Kidney capillary endothelial cell (primary cell): ENCODE measurements at places on chromosomes 11 and 22.

DNA sequence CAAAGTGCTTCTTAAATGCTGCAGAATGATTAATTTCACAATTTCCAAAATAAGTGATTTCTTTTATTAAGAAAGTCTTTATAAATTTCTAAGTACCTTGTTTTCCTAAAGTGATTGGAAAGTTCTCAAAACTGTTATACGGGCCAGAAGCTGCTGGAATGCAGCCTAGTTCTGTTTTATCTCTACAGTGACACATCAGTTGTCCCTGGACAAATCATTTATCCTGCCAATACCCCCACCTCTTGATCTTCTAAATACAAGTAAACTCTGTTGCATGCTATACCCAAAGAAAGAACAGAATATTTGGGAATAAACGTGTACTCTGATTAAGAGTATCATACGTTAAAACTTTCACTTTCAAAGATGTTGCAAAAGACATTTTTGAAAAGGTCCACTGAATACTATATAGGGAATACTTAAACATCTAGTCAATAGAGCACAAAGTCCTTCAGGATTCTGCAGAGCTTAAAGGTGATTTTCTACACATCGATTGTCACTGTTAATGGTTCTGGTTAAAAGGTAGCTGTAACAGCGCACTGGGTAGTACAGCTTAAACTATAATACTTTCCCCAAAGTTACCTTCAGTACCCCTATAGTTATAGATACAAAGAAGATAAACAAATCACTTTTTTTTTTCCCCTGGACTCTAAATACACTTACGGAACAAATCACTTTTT lies 92.1 kb upstream of the APOA1 start:
- DNase-seq, result no peak

- DNase-seq, result no peak
These were observed 9.2 kb downstream of the MMP20 start for GRCh38 chr11:102615894-102616432.

GRCh38 chr11:128857341-128857740 lies 9.8 kb downstream of the KCNJ1 start:
- DNase-seq, result no peak

GRCh38 chr22:26068571-26068970 lies 100.7 kb upstream of the SEZ6L start:
- no peak for DNase-seq

GRCh38 chr22:50269573-50269969 lies 609 bp downstream of the MAPK11 start:
- no peak for DNase-seq

- DNase-seq, result no peak
These were observed 225.5 kb upstream of the BLID start for GRCh38 chr11:122341477-122341876.

DNA sequence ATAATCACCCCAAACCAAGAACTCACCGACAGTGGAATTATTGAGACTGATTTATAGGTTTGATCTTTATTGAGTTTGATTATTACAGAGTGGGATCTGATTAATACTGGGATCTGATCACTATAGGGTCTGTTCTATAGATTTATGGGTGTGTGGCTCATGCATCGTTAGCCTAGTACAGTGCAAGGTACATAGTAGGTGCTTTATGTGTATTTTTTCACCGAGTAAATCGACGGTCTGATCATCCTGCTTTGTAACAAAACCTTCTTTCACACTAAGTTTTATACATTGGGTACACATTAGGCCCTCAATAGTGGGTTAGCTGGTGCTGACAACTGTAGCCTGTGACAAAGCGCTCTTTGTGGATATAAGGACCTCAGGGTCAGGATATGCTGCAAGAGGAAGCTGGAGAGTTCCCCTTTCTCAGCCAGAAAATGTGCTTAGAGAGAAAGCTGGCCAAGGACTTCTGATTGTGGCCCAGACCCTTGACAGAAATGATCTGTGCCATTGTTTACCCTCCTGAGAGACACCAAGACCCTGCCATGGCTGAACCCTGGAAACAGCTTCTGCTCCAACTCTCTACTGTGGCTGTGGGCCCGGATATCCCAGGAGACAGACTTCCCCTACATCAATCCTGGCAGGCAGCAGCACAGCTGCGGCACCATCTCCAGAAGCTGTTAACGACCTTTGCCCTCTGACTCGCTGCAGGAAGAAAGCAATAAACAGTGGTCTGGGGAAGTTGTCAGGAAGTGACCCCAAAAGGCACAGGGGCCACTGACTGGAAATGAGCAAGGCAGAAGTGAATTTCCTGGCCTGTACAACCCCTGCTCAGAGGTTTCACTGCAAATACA lies 16.1 kb upstream of the TPP1 start:
- DNase-seq, result peak; percentile 99

DNA sequence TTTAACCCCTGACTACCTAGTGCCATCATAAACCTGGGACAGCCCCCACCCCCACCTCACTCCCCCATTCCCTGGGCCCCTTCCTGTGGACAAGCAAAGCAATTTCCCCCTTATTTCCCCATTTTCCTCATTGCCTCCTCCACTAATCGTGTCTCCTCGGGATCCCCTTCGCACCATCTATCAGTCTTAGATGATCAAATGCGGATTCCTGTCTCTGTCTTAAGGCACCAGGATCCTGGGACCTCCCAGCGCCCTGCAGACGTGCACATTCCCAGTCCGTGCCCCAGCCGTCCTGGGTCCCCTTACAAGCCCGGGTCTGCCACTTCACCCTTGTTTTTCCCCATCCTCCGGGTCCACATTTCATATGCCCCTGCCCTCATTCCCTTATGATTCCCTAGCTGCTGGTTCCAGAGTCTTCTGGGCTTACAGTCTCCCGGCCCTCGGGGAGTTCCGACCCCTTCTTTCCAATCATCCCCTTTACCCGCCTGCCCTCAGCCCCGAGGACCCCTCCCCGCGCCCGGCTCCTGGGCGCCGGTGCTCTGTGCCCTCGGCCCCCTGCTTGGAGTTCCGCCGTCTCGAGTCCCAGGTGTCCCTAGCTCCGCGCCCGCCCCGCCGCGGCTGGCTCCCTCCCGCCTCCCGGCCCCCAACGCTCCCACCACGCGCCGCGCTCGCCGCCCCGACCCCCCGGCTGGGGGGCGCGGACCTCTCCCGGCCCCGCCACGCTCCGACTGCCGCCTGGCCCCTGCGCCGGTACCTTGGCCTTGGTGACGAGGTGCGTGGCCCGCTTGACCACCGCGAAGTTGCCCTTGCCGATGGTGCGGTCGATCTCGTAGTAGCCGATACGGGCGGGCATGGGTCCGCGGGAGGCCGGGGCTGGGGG lies 599 bp downstream of the SIK3 start:
- no peak for DNase-seq

- DNase-seq, result no peak
These were observed 8.8 kb upstream of the EMSY start for GRCh38 chr11:76436020-76436419.

- no peak for DNase-seq
These were observed at the start of gene ACCSL for GRCh38 chr11:44047931-44048431. ACCSL (plus strand) TSS chr11:44047981; CDS start chr11:44048037, 56 bp downstream.

GRCh38 chr11:81002374-81002773 lies 1561.5 kb upstream of the TENM4 start:
- DNase-seq, result no peak

DNA sequence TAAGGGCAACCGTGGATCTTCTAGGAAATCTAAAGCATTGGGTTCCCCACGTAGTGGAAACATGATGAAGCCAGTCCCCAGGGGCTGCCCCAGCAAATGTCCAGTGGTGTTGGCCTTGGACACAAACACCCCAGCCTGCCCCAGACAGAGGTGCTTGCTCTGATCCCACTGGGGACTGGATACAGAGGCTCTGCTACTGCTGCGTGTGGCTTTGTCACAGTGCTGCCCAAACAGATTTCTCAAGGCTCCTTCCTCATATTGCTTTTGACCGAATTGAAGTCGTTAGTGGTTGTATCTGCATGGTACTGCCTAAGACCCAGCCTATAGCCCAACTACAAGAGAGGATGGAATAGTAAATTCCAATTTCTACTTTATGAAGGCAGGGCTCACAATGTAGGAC lies 40.1 kb upstream of the CD44 start:
- DNase-seq, result no peak

GRCh38 chr11:65430406-65431217 lies 8.0 kb downstream of the NEAT1 start:
- peak; percentile 49 for DNase-seq

DNA sequence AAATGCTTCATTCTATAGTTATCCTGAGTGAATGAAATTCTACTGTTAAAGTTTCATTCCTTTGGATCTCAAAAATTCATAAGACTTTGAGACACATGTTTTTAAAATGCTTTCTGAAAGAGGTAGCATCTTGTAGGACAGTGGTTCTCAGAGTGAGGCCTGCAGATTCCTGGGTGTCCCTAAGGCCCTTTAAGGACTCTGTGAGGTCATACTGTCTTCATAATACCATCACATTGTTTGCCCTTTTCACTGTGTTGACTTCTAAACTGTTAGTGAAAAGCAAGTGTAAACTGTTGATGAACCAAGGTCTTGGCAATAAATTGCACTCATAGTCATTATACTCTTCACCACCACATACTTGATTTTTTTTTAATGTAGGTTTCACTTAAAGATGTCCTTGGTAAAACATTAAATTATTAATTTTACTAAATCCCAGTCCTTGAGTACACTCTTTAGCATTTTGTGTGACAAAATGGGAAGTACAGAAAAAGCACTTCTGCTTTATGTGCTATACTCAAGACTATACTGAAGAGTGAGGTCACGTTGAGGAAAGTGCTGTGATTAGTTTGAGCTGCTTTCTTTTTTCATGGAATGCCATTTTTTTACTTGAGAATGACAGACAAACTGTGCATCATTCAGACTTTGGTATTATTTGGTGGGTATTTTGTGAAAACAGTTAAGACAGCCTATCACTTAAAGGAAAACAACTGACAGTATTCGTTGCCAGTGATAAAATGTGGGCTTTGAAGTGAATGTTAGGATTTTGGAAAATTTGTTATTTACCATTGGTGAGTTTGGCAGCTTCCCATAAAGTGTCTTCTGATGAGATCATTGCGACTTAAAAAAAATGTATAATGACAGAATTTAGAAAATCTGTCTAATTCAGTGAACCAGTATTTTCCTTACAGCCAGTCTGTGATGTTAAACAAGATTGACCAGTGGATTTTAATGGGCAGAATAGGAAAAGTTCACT lies 61.1 kb downstream of the SPECC1L start:
- DNase-seq, result no peak

GRCh38 chr11:128345316-128345715 lies 242.0 kb downstream of the ETS1 start:
- no peak for DNase-seq

DNA sequence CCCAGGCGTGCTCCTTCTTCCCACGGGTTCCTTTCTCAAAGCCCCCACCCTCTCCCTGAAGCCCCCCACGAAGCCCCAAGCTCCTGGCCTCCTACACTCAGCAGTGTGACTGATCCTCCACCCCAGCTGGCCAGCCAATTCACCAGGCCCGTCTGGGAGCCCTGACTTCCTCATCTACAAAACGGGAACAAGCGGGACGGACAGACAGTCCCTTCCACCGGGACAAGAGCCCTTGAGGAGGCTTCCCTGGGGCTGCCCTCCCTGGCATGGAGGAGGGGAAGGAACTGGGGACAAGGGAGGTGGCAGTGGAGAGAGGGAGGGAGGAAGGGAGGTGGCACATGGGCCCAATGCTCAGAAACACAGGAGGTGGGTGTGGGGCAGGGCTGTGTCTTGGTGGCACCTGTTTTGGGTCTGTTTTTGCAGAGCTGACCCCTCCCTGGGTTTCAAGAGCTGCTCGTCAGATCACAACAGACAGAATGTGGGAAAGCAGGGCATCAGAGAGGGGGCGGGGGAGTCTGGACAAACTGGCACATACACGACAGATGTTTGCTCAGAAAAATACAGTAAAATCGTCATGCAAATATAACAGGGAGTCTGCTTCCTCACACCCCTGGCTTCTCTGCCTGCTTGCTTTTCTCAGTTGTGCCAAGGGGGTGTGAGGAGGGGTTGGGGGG lies 56.8 kb downstream of the ELFN2 start:
- DNase-seq, result no peak

GRCh38 chr11:132718711-132719671 lies 813.3 kb downstream of the OPCML start:
- DNase-seq, result no peak

GRCh38 chr11:1233351-1234053 lies 10.6 kb downstream of the MUC5B start:
- DNase-seq, result no peak

DNA sequence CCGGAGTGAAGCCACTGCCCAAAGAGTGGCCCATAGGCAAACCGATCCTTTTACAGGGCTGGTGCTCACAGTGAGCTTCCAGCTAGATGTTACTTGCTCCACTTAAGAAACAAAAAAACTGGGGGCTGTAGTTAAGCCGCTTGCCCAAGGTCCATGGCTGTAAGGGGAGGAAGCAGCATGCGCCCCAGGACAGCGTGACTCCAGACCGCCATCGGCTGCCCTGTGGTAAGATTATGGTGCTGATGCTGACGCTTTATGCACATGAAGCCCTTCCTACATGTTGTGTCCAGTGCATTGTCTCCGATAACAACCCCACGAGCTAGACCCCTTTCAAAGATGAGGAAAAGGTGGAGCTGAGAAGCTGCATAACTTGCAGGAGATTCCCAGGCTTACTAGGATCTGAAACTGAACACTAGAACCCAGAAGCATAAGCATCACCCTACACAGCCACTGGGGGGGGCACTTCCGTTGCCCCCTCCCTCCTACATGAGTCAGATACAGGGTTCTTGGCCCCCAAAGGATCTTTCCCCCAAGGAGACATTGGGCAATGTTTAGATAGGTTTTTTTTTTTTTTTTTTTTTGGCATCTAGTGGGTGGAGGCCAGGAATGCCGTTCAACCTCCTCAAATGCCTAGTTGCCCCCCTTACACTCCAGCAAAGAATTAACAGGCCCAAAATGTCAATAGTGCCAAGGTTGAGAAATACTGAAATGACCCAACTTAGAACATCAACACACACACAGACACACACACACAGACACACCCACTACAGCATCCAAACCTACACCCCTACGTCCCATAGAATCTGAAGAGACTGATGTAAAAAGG lies 53.9 kb downstream of the MN1 start:
- DNase-seq, result no peak

- DNase-seq, result no peak
These were observed 1.7 kb downstream of the ADAMTS15 start for GRCh38 chr11:130449996-130450769.

GRCh38 chr11:122720107-122720881 lies 64.8 kb downstream of the UBASH3B start:
- DNase-seq, result no peak

DNA sequence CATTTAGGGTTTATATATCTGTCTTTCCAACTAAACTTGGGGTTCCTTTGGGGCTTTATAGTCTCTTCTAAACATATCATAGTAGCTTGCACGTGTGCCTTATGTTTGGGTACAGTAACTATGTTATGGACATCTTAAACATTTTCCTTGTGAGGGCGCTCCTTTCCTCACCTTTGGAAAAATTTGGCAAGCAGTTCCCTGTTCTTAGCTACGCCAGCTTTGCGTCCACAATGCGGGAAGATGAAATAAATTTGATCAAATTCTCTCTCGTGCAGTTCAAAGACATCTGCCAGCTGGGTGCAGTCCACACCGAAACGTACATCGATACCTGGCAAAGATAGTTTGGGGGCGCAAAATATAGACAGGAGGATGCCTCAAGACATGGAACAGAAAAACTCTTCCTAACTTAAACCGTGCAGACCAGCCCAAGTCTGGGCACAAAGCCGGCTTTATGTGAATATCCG lies 548 bp downstream of the FDXACB1 start:
- DNase-seq, result peak; percentile 5
